PC-3 (cell line): ENCODE measurements at places on chromosomes 2 and 18. TPM values are rescaled to one million over a fixed set of nuclear protein-coding genes. Genes with fewer than 3 reads are reported as not detected.
A peak's percentile ranks its signal among the peaks of the same experiment; 100 is the strongest.

Gene CFAP221
- total RNA-seq, result not detected in 2 replicates

Gene SP140L
- total RNA-seq, result 2.8 and 5.0 TPM in 2 replicates

Gene ITGB6
- 7.2 and 7.3 TPM in 2 replicates for total RNA-seq

- H3K4me1 ChIP-seq, result no peaks in the 10 kb centered on the region
- H3K4me3 ChIP-seq, result no peak overlapping the region
- H3K27me3 ChIP-seq, result no peaks in the 10 kb centered on the region
- no peaks in the 10 kb centered on the region for H3K36me3 ChIP-seq
- DNase-seq, result no peak
- H3K27ac ChIP-seq, result no peak overlapping the region
Observed at GRCh38 chr2:182456784-182457183, 29.9 kb upstream of the PDE1A start.

DNA sequence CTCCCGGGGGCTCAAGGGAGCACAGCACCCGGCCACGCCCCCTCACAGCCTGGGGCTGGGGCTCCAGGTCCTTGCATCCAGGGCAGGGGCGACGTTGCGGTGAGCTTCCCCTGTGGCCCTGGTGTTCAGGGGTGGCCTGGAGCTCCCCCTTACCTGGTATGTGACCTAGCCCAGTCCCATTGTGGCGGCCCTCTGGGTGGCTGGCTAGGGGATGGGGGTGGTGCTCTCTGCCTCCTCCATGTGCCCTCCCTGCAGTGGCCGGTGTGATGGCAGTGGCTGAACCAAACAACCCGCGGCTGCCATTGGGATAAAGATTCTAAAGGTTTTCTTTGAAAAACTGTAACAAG lies 288.3 kb downstream of the RDH14 start:
- no peak overlapping the region for H3K4me3 ChIP-seq
- H3K27me3 ChIP-seq, result no peaks in the 10 kb centered on the region
- H3K27ac ChIP-seq, result no peak overlapping the region
- H3K36me3 ChIP-seq, result no peaks in the 10 kb centered on the region

- no peaks in the 10 kb centered on the region for H3K27me3 ChIP-seq
- no peak for DNase-seq
- no peak overlapping the region for H3K27ac ChIP-seq
- no peaks in the 10 kb centered on the region for H3K4me1 ChIP-seq
- no peak overlapping the region for H3K4me3 ChIP-seq
Observed at GRCh38 chr2:152695763-152696162, 21.5 kb downstream of the PRPF40A start.

GRCh38 chr2:102005989-102006885 lies 14.5 kb downstream of the IL1R2 start:
- no peaks in the 10 kb centered on the region for H3K36me3 ChIP-seq
- H3K4me1 ChIP-seq, result peaks cover 15% of the 10 kb centered on the region
- H3K27me3 ChIP-seq, result no peaks in the 10 kb centered on the region
- DNase-seq, result peak; percentile 63

DNA sequence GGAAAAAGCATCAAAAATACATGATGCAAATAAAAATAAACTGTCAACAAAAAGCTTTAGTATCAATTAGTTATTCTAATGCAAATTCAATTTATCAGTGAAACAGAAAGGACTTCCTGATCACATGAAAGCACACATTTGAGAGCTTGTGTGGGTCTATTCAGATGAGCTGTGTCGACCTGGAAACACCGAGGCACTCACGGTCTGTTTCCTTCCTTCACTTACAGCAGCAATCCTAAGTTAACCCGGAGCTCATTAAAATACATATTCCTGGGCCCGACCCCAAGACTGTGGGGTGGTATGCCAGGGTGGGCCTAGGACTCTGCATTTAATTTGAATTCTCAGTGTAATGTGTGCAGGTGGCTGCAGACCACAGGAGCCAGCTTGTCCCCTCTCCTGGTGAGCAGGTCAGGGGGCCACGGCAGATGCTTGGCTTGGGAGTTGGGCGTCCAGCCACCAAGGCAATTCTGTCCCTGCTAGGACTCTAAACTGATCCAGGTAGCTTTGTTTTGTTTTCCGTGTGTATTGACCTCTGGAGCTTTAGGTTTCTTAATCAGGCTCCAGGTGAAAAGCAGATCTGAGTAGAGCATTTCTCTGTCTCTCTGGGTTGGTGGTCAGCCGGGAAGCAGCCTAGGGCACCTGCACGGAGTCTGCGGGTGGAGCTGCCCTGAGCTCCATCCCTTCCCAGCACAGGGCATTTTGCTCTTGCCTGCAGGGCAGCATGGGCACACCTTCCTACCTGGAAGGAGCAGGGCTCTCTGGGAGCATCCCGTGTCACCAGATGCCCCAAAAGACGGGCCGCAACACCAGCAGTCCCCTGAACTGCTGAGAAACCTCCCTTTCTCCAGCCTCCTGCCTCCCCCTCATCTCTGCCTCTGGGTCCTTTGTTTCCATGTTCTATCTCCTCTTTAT lies 9.0 kb downstream of the MBP start:
- no peak overlapping the region for H3K27ac ChIP-seq
- H3K4me1 ChIP-seq, result peaks cover 40% of the 10 kb centered on the region
- H3K36me3 ChIP-seq, result peaks cover 8% of the 10 kb centered on the region; the same call in 1 of the 2 replicates
- no peak overlapping the region for H3K4me3 ChIP-seq
- no peak for DNase-seq

GRCh38 chr2:12605936-12606335 lies 110.8 kb upstream of the TRIB2 start:
- DNase-seq, result no peak
- no peaks in the 10 kb centered on the region for H3K27me3 ChIP-seq
- no peak overlapping the region for H3K4me3 ChIP-seq
- H3K27ac ChIP-seq, result no peak overlapping the region

GRCh38 chr2:46026431-46026830 lies 270.8 kb upstream of the EPAS1 start:
- no peaks in the 10 kb centered on the region for H3K36me3 ChIP-seq
- peaks cover 11% of the 10 kb centered on the region for H3K4me1 ChIP-seq
- no peak for DNase-seq
- no peak overlapping the region for H3K27ac ChIP-seq
